ENCODE measurements at places on chromosomes 6 and 20.

DNA sequence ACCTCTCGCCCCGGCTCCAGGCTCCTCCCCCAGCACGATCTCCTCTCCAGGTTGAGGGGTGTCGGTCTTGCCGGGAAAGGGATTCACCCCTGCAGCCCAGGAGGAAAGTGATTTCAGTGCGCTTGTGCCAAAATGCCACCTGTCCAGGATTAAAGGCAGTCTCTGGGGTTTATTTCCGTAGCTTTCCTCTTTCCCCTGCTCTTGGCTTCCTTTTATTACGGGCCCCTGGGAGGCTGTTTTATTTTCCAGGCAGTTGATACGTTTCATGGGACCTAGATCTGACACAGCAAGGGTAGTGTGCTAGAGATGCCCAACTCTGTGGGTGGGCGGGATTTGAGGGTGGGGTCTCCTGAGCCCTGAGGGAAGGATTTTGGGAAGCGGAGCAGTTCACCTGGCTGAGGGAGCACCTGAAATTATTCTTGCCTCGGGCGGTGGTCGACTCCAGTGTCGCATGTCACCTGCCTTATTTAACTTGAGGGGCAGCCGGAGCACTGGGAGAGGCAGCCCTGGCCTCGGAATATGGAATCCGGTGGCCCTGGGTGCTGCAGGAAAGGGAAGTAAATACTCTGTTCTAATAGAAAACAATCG, 9.5 kb upstream of the NKX2-2 start:
- DNase-seq = no peak

DNA sequence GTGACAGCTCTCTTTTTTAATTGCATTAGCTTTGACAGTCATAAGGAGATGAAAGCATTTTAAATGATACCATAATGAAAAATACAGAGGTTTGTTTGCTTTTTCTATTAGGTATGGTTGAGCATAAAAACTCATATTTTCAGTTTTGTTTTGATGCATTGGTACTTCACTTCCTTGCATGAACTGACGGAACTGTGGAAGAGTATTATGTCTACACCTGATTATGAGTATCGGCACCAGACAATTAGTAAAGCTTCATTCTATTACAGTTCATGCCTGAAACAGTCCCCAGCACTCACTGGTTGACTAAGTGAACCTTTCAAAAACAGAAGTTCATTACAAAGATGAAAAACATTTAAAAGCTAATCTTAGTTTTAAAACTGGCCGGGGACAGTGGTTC, 593.0 kb downstream of the GRIK2 start:
- no peak for DNase-seq

- peak; percentile 82 for DNase-seq
Observed at GRCh38 chr6:113595911-113596376, 261.2 kb upstream of the MARCKS start.

DNA sequence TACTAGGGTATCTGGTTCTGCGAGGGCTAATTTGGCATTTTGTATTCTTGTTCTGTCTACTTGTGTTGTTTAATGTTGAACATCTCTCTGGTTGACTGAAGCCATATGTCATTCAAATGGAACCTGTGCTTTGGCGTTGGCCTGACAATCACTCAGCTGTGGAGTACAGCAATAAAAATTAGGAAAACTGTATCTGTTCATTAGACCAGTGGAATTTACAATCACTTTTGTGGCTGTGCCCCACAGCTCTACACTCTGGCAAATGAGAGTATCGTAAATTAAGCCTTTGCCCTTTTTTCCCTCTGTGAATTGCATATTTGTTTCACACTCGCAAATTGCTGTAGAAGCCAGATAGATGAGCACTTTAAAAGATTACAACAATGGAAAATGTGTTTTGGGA, 102.0 kb downstream of the ARID1B start:
- no peak for DNase-seq

GRCh38 chr6:158381214-158381613, 68.9 kb downstream of the TULP4 start:
- DNase-seq = no peak

DNA sequence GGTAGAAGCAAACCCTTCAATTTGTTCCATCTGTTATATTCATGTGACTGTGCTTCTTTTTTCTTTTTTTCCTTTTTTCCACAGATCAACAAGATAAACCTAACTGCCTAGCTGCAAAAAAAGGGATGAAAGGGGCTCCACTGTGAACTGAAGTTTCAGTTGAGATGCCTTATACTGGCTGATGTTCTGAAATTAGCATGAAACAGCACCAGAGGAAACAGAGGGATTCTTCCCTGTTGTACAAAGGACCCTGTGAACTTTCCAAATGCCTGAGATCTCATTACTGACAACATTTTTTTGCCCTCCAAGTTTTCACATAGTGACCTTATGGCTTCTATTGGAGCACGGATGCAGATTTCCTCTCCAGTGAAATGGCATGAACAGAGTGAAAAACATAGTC, 302.7 kb upstream of the TFAP2D start:
- peak; percentile 58 for DNase-seq

DNA sequence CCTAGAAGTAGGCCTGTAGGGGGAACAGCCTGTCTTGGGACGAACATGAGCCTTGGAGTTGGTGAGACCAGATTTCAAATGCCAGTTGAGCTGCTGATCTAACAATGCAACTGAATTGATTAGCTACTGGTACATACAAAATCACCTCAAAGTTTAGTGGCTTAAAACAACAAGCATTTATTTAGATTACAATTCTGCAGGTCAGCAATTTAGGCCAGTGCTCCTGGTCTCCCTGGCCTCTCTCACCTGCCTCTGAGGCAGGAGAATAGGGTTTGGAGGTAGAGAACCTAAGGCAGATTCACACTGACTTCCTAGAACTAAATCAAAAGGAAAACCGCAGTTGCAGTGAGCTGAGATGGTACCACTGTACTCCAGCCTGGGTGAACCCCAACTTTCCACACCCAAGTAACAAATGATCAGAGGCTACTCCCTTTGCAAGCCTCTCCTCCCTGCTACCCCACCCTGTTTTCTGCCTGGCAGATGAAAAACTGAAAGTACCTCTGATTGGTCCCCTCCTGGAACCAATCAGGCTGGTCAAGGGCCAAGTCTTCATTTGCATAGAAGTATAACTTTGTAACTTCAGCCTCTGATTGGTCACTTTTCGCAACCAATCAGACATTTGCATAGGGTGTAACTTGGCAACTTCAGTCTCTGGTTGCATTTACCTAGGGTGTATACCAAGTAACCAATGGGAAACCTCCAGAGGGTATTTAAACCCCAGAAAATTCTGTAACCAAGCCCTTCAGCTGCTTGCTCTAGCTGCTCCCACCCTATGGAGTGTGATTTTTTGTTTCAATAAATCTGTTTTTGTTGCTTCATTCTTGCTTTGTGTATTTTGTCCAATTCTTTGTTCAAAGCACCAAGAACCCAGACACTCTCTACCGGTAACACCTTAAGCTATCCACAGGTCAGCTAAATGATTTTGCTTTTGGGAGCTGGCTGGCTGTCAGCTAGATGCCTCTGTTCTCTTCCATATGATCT, 8.1 kb upstream of the UBR2 start:
- no peak for DNase-seq

DNA sequence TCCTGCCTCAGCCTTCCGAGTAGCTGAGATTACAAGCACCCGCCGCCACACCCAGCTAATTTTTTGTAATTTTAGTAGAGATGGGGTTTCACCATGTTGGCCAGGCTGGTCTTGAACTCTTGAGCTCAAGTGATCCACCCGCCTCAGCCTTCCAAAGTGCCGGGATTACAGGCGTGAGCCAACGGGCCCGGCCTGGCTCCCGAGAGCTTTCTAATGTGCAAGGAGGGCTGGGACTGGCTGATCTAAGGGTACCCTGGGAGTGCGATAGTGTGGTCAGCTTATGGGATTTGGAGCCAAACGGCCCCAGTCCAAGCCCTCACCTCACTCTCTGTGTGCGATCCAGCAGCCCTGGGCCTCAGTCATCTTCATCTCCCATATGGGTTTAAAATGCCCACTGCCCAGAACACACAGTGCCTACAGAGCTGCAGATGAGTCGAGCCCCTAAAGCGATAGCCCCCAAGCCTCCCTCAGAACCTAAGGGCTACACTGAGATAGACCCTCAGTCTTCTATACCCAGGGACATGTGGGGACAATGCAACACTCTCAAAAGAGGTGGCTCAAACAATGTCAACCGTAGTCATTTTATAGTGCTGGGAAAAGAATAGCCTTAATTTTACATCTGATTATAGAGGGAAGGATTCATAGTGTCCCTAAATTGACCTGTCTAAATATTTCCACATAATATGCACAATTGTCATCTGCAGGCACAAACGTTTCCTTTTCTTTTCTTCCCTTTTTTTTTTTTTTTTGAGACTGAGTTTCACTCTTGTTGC, 50.1 kb downstream of the SSR1 start:
- no peak for DNase-seq

DNA sequence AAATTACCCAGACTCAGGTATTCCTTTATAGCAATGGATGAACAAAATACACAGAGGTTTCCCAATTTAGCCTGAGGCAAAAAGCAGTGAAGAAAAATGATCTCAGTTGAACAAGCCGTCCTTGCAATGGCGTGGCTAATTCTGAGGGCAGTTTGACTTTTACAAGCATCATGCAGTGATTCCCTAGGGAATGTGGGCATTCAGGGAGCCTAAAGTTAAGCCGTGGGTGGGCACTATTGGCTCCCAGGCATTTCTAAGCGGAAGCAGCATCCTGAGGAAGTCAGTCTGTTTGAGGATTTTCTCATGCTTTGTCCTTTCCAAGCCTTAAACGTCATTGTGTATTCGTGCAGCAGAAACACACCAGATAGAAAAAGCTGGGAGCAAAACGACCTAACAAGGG, 133.9 kb downstream of the MYLK4 start:
- no peak for DNase-seq

DNA sequence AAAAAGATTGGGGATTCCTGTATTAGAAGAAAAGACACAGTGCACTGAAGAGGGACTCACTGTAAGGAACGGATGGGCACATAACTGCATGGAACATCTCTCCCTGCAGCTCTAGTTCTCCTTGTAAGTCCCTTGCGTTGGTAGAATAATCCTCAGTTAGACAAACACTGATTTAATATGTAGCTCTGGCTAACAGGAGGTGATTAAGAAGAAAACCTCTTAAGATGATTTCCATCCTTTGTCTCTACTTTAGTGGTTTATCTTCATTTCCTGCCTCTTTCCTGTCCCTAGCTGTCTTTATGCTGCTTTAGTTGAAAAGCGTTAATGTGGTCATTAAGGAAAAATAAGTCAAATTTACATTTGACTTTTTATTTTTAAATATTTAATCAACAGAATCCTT, 86.6 kb downstream of the SLC16A10 start:
- no peak for DNase-seq

DNA sequence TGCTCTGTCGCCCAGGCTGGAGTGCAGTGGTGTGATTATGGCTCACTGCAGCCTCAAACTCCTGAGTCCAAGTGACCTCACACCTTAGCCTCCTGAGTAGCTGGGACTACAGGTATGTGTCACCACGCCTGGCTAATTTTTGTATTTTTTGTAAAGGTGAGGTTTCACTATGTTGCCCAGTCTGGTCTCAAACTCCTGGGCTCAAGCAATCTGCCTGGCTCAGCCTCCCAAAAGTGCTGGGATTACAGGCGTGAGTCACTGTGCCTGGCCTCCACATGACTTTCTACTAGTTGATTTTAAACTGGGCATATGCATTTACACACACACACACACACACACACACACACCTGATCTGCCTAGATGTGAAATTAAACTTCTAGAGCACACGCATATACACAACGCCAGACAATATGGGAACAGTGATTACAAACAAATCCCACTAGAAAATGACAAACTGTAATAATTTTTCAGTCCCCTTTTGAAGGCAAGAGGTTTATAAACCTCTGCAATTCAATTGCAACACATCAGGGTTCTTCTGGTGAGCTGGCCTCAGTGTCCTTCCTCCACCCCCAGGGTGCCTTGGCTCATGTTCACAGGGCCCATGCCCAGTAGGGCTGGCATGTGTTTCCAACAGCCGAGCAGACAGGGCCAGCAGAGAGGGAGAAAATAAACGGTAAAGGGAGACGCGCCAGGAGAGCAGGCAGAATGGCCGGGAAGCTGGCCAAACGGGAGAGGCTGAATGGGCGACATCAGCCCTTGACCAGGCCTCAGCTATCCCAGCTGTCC, 31.2 kb downstream of the PARD6B start:
- DNase-seq = no peak

DNA sequence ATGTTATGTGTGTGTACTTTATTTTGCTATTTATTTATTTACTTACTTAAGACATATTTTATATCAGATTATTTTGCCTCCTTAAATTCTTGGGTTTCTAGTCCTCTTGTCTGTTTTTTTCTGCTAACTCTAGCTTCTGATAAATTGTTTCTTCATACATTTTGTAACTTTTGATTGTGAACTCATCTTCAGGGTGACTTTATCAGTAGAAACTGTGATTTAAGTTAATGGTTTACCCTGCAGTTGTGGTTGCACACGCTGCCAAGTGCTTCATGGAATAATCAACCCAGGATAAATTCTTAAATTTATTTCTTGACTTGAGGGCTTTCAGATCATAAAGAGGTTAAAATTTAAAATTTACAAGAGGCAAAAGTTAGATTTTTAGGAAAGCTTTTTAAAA, 173.3 kb downstream of the CENPW start:
- no peak for DNase-seq

DNA sequence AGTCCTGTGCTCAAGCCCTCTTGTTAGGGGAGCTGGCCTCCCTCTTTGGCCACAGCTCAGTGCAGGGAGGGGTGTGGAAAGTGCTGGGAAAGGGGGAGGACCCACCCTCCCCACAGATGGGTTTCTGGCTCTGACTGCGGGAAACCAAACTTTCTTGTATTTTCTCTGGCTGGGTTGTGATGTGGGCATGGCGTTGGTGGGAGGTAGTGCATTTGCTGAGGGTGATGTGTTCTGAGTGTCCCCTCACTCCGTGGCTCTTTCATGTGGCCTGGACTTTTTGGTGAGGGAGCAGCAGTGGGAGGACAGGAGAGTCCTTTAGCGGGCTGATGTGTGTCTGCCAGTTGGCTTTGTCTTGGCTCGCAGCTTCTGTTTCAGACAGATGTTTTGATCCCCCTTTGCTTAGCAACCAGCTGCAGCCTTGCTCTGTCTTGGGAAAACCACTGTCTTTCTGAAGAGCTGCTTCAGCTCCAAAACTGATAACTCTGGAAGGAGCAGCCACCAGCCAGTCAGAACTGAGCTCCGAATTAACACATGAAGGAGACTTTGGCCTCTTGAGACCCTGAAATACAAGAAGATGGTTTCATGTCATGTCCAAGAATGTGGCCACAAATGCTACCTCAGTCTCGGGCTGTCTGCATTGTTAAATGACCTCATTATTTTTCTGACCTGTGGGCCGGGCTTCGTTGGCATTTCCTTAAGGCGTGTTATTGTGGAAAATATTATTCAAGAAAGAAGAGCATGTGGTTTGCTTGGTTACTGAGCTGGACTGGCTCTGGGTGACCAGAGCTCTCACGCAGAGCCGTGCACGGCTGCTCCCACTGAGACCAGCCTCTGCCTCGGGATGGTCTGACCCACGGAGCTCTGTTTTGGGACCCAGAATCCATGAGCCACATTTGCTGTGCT, 21.5 kb downstream of the SYNJ2 start:
- DNase-seq = peak; percentile 75

- DNase-seq = no peak
Observed at GRCh38 chr6:2918936-2919335, 15.8 kb upstream of the SERPINB9 start.

- no peak for DNase-seq
Observed at GRCh38 chr6:20432692-20433091, 31.0 kb downstream of the E2F3 start.

GRCh38 chr20:46375771-46376170, 30.6 kb downstream of the ELMO2 start:
- no peak for DNase-seq
